ENCODE measurements at places on chromosomes 4 and X.

GRCh38 chr4:101102114-101102742 is 245.1 kb downstream of the PPP3CA start:
- no peak for DNase-seq

DNA sequence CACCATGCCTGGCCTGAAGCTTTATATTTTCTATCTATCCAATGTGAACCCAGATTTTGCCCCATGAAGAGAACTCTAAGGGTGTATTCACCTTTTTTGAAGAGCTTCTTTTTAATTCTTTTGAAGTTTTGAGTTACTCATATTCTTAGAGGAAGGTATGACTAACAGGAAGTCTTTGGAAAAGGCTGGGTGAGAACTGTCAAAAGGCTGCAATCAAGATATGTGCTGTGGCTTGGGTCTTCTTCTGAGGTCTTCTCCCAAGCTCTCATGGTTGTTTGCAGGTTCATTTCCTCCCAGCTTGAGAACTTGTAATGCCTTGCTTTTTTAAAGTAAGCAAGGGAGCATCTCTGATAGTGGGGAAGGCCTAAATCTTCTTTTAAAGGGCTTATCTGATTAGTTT is 3.1 kb upstream of the C4orf17 start:
- DNase-seq = no peak

- DNase-seq = no peak
These were observed 26.4 kb downstream of the MORC4 start for GRCh38 chrX:106973433-106974149.

DNA sequence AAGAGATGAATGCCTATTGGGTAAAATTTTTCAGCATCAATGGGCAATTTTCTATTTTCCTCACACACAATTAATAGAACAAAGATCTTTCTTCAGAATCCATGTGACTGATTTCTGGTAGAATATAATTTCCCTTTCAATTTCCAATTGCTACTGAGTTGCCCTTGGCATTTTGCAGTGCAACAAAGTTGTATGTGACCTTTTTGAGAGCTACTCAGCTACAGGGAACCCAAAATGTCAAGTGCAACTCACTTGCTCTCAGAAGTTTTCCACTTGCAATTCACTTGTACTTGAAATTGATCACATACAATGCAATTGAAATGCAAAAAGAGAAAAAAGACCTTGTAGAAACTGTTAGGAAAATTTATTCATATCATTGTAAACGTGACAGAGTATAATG is 245.5 kb downstream of the BANK1 start:
- no peak for DNase-seq

GRCh38 chr4:184475096-184475461 is 729 bp upstream of the IRF2 start:
- DNase-seq = peak; percentile 7

- DNase-seq = no peak
These were observed 58.9 kb downstream of the NAF1 start for GRCh38 chr4:163107754-163108153.

- peak; percentile 85 for DNase-seq
These were observed at the start of gene CUL4B for GRCh38 chrX:120560842-120561633. CUL4B (minus strand) TSS chrX:120560962; CDS start chrX:120560638, 324 bp downstream.

- no peak for DNase-seq
These were observed 12.9 kb upstream of the PAK3 start for GRCh38 chrX:111083081-111083480.

- DNase-seq = no peak
These were observed 5.5 kb upstream of the GSX2 start for GRCh38 chr4:54094451-54094850.

DNA sequence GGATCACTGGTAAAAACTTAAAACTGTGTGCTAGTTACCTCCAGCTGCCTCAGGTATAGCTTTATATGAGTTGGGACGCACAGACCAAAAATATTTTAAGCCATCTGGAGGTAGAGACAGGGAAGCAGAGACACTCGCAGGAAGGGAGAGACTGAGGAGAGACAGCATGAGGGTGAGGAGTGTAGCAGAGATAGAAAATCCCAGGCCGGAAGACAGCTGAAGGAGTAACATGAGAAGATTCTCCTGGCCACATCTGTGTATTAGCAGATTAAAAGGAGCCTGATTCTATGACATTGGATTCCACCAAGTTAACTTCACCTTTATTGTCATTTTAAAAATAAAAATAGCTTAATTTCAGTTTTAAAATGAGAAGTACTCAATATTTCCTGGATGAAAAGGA is 84.3 kb downstream of the PDLIM5 start:
- no peak for DNase-seq

DNA sequence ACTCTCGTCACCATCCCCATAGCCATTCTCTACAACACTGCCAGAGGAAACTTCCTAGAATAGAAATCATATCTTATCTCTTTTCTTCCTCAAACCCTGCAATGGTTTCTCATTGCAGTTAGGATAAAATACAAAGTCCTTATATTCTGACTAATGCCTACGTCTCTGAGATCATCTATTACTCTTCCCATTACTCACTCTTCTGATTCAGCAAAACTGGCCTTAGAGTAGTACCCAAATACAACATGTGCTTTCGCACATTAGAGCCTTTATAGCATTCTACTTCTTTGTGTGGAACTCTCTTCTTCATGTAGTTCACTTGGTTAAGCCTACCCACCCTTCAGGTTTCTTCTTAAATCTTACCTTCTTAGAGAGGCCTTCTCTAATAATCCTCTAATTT is 28.0 kb downstream of the LHFPL1 start:
- no peak for DNase-seq

GRCh38 chr4:16250661-16251365 is 24.5 kb upstream of the TAPT1 start:
- no peak for DNase-seq

- no peak for DNase-seq
These were observed 21.7 kb downstream of the KIAA0232 start for GRCh38 chr4:6804082-6804752.

DNA sequence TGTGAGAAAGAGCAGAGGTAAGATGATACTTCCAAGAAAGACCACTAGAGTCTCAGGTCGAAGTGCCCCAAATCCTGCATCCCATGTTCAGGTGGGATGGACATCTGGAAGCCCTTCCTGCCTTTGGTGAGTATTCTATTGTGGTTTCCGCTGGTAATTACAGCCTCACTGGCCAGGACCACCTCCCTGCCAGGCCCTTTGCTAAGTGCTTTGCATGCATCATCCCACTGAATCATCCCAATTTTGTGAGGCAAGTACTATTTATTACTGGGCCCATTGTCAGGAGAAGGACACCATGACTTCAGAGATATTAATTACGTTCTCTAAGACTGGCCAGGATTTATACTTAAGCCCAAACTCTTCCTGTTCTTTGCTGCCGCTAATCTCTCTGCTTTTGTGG is 10.7 kb upstream of the PASD1 start:
- no peak for DNase-seq

DNA sequence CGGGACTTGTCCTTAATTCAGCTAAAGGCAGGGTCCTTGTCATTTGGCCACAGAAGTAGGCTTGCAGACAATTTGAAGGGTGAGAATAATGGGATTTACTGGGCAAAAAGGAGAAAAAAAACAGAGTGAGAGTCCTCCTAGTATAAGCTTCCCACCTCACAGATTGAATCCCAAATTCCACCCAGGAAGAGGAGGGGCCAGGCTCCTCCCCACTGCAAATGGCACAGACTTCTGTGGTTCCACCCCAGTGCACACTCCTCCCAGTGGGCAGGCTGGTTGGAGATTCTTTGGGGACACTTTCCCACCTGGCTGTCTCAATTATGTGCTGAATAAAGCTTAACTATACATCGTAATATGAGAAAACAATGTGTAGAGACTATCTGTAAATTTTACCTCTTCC is 31.6 kb downstream of the MEPE start:
- no peak for DNase-seq

- no peak for DNase-seq
These were observed 37.7 kb downstream of the CLCN5 start for GRCh38 chrX:49960061-49960460.

DNA sequence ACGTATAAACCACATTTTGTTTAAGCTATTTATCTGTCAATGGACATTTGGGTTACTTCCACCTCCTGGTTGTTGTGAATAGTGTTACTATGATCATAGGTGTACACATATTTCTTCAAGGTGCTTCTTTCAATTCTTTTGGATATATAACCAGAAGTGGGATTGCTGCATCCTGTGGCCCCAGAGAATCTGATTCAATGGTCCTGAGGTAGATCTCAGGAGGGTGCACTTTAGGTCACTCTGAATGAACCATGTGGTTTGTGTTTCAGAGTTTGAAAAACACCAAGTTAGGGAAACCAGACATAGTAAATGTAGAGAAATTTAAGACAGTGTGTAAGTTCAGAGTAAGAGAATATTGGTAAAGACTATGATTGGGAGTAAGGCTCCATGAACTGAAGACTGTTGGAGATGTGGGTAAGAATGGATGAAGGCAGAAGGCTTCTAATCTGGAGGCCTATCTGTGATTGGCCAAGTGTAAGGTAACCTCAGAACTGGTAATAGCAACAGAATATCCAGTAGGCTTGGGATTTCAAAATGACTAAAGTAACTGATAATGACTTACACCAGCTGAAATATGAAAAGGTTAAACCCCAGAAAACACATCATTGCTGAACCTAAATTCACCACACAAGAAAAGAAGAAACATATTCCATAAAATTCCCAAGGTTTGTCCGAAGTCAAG is 236.9 kb downstream of the CAMK2D start:
- DNase-seq = no peak

DNA sequence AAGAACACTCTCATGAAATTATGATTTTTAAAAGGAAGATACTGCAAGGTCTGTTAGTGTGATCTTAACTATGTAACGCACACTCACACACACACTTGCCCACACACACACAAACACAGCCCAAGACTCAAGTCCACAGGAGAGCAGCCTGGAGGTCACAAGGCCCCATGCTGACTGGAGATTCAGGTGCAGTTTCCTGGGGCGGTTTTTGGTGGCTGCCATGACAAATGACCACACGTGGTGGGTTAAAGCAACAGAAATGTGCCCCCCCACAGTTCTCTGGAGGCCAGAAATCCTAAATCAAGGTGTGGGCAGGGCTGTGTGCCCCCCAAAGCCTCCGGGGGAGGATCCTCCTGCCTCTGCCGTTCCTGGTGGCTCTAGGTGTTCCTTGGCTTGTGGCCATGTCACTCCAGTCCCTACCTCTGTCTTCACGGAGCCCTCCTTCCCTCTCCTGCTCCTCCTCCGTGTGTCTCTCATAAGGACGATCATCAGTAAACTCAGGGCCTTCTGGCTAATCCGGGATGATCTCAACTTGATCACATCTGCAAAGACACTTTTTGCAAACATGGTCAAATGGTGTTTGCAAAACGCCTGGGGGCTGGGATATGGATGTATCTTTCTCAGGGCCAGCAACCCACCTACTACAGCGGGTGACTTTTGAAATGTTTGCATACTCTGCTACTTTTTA is 9.7 kb upstream of the HTRA3 start:
- no peak for DNase-seq

DNA sequence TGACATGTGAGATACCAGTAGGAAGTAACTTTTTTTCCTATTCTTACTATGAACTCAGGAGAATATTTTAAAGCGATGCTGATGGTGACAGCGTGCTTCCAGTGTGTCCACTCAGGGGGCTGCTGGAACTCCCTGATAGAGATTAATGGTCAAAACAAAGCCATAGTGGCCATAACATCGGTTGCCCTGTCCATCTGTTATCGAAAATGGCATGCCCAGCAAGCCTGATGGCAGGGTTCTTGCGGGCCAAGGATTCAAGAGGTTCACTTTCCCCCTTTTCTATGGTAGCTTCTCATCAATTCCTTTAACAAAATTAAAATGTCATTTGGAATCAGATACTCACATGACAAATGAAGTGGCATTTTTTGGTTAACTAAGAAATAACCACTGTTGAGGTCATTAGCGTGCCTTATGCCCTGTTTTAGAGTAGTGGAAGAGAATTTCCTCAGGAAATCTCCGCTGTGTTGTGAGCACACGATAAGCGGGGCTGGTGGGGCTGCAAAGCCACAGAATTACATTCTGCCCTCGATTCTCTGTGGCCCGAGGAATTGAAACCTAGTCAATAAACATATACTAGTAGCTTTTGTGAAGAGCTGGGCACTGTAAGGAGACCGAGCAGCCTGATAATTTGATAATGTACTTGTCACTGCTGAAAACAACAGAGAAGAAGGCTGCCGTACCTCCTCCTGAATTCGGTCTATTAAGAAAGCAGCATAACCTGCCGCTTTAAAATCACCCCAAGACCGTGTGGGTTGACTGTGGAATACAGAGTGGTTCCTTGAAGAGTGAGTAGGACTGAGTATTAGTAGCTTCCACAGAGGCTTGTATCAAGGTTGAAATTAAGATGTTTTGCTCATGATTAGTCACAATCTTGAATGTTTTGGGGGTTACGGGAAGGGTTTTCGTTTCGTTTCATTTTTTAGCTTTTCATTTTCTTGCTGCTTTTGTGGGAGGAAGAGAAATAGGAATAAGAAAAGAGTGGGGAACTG is 46.7 kb downstream of the PTCHD1 start:
- DNase-seq = no peak

DNA sequence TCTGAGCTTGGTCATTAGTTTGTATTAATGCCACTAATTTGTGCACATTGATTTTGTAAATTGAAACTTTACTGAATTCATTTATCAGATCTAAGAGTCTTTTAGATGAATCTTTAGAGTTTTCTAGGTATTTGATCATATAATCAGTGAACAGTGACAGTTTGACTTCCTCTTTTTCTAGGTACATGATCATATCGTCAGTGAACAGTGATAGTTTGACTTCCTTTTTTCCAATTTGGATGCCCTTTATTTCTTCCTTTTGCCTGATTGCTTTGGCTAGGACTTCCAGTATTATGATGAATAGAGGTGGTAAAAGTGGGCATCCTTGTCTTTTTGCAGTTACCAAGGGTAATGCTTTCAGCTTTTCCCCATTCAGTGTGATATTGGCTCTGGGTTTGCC is 421.4 kb upstream of the CPXCR1 start:
- DNase-seq = no peak

DNA sequence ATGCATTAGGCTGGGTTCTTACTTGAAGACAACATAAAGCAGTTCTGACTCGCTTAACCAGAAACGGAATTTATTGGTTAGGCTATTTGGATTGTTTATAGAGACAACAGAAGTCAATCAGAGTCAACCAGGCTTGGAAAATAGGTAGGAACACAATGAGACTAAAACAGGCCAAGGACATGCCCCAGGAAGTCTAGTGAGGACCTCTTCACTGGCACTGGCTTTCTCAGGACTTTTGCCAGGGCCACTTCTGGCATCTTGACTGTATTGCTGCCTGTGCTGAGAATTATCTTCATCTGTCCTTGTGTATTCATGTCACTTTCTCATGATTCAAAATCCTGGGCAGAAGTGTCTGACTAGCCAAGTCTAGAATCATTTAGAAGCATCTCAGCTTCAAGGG is 19.6 kb downstream of the PGAM4 start:
- DNase-seq = no peak

- no peak for DNase-seq
These were observed 10.9 kb downstream of the PITX2 start for GRCh38 chr4:110611968-110612447.

- DNase-seq = no peak
These were observed 34.5 kb downstream of the FRMD7 start for GRCh38 chrX:132093239-132093860.

- DNase-seq = no peak
These were observed 48.3 kb downstream of the PDK3 start for GRCh38 chrX:24513416-24513815.
